Cerebellum (tissue), 4 donors: ENCODE measurements at places on chromosomes 4 and X. TPM values are rescaled to one million over a fixed set of nuclear protein-coding genes. Genes with fewer than 3 reads are reported as not detected.

Gene SPATA4
- 0.09 TPM for total RNA-seq

Gene STOX2
- 44.2 TPM for total RNA-seq

Gene CXCL1
- total RNA-seq = 1.2 TPM

Gene GPR143
- total RNA-seq = 2.2 TPM

Gene PCDH11X
- 37.2 TPM for total RNA-seq

Gene LONRF3
- 3.3 TPM for total RNA-seq

Gene CYSLTR1
- total RNA-seq = 2.6 TPM

Gene USP26
- not detected for total RNA-seq

Gene SH3BP2
- 31.2 TPM for total RNA-seq

Gene SH3D19
- 17.1 TPM for total RNA-seq

Gene LRIT3
- 0.36 TPM for total RNA-seq

Gene CPLX1
- 3.4 TPM for total RNA-seq

Gene ASB9
- 1.3 TPM for total RNA-seq

Gene WNK3
- total RNA-seq = 40.2 TPM

Gene BTC
- total RNA-seq = 1.5 TPM

Gene NPY2R
- 0.91 TPM for total RNA-seq

Gene MAGEA12
- total RNA-seq = not detected

Gene ARHGAP6
- 5.1 TPM for total RNA-seq

Gene CT45A10
- not detected for total RNA-seq

Gene HELT
- not detected for total RNA-seq

Gene GPR82
- total RNA-seq = not detected

Gene ETDA
- not detected for total RNA-seq

Gene ARL9
- total RNA-seq = 3.2 TPM

Gene PLP1
- total RNA-seq = 74.2 TPM

Gene UGT2A1
- not detected for total RNA-seq

Gene TMEM144
- 4.0 TPM for total RNA-seq

Gene FAM114A1
- 12.0 TPM for total RNA-seq

Gene FAM9B
- total RNA-seq = not detected

Gene AFM
- total RNA-seq = not detected

Gene CXorf49B
- not detected for total RNA-seq

Gene GIMD1
- total RNA-seq = not detected

Gene TNIP3
- 0.73 TPM for total RNA-seq

Gene AMOT
- total RNA-seq = 15.4 TPM

Gene DMRTC1
- not detected for total RNA-seq

Gene PCSK1N
- 35.7 TPM for total RNA-seq

Gene RASSF6
- 0.09 TPM for total RNA-seq

Gene PDE5A
- 48.7 TPM for total RNA-seq

Gene APOO
- total RNA-seq = 17.7 TPM

Gene XAGE1A
- total RNA-seq = not detected

Gene RHOXF2
- total RNA-seq = not detected

Gene CHST7
- total RNA-seq = 12.2 TPM

Gene ZNF674
- total RNA-seq = 10.1 TPM

Gene TRPC3
- total RNA-seq = 88.6 TPM

Gene GC
- total RNA-seq = not detected

Gene NAA11
- total RNA-seq = not detected

Gene SUPT20HL1
- not detected for total RNA-seq

Gene LPAR4
- 10.9 TPM for total RNA-seq

Gene PRDM8
- total RNA-seq = 47.9 TPM
